ENCODE measurements at places on chromosomes 7 and 10.

GRCh38 chr10:9390516-9390915 is 1336.0 kb downstream of the GATA3 start:
- DNase-seq = no peak

DNA sequence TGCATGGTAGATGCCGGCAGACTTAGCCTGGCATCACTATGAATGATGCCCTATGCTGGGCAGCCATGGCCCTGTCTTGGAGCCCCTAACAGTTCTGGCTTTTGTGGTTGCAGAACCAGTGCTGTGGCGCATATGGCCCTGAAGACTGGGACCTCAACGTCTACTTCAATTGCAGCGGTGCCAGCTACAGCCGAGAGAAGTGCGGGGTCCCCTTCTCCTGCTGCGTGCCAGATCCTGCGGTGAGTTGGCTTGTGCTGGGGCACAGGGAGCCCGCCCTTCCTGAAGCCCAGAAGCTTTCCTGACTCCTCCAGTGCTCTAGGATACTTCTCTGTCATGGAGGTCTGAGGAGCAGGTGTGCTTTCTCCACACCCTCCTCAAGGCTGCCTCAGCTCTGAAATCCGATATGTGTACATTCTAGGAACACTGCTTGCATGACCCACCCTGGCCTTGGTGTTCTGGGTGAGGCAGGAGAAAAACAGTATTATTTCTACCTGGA is 25.6 kb upstream of the SH2D4B start:
- no peak for DNase-seq

DNA sequence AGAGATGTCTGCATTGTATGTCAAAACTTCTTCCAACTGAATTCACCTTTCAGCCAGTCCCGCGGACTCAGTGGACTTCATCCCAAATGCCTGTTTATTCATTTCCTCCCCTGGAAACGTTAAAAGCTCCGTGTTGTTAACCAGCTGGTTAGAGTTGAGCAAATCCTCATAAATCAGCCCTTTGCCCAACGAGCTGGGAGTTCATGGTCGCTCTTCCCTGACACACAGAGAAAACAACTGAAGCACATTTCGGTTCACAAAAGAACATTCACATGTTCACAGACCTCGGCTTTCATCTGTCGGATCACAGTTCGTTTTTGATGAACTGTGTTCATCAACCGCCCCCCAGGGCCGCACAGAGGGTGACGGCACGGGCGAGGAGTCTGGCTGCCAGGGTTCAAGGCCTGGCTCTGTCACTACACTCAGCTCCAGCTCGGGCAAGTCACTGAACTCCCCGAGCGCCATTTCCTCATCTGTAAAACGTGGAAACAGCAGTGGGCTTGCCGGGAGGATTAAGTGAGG is 62.6 kb downstream of the GLI3 start:
- no peak for DNase-seq

GRCh38 chr7:146115851-146116520 is 615 bp upstream of the CNTNAP2 start:
- peak; percentile 69 for DNase-seq

- DNase-seq = no peak
Measured at GRCh38 chr7:134448356-134449229, 10.3 kb downstream of the AKR1B1 start.

- DNase-seq = no peak
Measured at GRCh38 chr7:116231949-116232348, 21.6 kb downstream of the TES start.

- DNase-seq = no peak
Measured at GRCh38 chr7:92609921-92610518, 19.8 kb upstream of the FAM133B start.

GRCh38 chr10:30550967-30551815 is 78.4 kb downstream of the LYZL2 start:
- no peak for DNase-seq

DNA sequence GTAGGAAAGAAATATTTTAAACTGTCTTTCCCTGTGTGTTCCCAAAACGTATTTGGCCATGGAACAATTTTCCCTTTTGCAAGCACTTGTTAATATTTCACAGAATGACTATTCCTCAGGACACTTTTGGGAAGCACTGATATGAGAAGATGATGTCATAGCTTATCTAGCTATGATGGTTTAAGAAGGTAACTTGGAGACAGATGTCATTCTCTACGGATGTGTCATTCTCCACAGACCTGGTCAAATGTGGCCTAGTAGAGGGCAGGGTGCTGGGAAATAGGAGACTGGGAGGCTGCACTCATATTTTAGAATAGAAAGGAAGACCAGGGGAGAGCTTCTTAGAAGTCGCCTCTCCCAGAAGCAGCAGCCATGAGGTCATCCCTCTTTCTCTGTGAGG is 220.7 kb upstream of the GLI3 start:
- DNase-seq = no peak

DNA sequence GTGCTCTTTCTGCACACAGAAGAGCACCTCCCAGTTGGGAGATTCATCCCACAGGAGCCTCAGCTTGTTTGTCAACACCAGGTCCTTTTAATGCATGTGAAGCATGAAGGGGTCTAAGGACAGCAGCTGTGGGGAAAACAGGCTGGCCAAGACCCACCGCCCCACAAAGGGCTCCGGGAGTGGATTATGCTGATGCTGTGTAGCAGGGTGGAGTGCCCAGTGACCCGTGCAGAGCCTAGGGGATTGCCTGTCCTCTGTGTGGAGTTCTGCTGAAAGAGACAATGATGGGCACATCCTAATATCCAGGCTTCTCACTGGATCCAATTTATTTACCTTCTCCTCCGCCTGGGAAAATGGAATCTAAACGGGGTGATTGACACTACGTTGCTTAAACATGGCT is 74.0 kb downstream of the PIP4K2A start:
- DNase-seq = no peak

DNA sequence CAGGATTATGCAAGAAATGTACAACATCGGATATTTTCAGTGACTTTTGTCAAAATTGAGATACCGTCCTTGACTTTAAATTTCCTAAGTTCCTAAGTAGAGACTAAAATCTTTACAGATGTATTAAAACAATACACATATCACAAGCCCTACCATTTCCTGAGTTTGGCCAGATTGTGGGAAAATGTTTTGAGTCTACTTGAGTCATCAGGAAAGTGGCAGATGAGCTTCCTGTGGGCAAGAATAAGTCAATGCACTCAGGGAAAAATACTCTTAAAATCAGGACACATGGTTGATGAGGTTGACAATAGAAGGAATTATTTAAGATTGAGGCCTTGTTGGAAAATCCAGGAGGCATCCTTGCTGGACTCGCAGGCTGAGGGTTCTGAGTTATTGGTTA is 162.5 kb downstream of the SNX10 start:
- no peak for DNase-seq

DNA sequence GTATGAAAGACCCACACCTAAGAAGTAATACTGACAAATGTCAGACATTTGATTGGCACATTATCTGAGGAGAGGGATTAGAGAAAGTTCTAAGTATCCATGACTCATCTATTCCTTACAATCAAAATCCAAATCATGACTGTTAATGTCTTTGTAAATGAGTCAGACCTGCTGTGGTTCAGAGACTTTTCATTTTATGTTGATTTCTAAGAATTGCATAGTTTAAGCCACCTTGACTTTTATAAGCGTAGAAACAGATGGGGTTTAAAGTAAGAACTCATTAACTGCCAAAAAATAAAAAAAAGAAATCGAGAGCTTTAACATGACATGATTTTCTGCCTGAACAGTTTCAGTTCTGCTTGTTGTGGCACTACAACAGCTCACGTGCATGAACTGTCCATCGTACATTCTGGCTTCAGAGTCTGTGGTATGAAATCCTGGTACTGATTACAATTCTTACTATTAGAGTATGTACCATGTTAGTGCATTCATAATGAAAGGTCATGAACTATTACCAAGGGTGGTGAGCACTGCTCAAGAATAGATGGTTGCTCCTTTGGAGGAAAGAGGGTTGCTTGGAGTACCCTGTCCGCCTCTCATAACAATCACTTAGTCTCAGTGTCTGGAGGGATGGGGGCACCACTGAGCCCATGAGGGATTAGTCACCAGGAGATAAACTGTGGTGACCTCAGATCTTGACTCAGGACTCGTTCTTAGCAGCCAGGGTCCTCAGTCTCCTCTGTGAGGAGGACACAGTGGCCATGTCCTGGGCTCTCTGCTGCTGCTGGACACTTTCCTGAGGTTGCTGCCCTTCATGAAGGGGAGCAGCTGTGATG is 42.2 kb downstream of the ACSM6 start:
- DNase-seq = no peak

GRCh38 chr7:128732521-128733277 is 6.5 kb upstream of the CALU start:
- DNase-seq = no peak

- peak; percentile 76 for DNase-seq
Measured at GRCh38 chr7:24757353-24758275, at the start of gene GSDME. TSS of gene GSDME (minus strand) at chr7:24757464. CDS start at chr7:24749774, 7,690 bp downstream.

DNA sequence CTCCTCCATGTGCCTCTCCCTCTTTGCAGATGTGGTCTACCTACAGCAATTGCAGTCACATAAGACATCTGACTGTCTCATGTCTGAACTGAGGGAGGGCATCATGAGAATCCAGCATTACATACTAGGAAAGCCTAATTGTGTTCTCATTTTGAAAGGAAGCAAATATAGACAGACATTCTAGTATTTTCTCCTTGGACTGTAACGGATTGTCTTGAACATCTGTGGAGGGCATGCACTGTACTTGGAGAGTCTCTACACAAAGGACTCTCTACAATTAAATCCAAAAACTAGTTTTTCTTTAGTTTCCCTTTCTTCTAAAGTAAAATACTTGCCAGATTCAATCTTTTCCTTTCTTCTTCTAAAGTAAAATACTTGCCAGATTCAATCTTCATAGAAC is 34.7 kb upstream of the TRIL start:
- DNase-seq = no peak

DNA sequence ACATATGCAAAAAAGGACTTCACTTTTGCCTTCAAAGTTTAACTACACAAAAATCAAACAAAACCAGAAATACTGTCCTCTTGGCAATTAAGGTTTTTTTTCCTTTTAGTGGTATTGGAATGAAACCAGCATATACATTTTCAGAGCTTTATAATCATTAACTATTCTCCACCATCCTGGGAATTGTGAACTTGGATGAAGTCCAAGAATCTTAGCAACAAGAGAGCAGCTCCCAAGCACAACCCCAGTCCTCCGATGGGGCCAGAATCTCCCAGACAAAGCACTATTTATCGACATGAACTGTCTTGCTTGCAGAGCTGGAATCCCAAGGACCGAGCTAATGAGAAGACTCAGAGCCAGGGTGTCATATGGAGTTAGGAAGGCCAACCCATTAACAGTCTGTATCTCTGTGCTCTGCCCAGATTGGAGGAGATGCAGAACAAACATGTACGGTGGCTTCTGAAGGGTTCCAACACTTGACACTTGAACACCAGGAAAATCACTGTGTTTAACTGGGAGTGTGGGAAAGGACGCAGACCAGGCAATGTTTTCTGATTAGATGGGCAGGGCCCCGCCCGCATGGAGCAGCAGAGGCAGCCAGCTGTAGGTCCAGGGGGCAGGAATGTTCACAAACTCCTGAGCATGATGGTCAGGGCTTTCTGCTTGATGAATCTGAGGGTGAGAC is 35.5 kb downstream of the PPP1R3C start:
- DNase-seq = peak; percentile 32

GRCh38 chr10:71272056-71272771 is 46.8 kb upstream of the SLC29A3 start:
- no peak for DNase-seq

Measured in HuH-7.5 (cell line).